Cardiac muscle cell (in vitro differentiated cells and primary cell): ENCODE measurements at places on chromosomes 6 and 20. TPM values are rescaled to one million over a fixed set of nuclear protein-coding genes. Genes with fewer than 3 reads are reported as not detected.

MAP7 gene
- 8.8 and 13.8 TPM in 2 replicates for total RNA-seq

DYNLT2 gene
- 1.9 and 2.9 TPM in 2 replicates for total RNA-seq

PDYN gene
- total RNA-seq = 0.33 and 0.95 TPM in 2 replicates

PSORS1C2 gene
- total RNA-seq = not detected in 2 replicates

GRIK2 gene
- total RNA-seq = 0.21 and 1.5 TPM in 2 replicates

DEFB129 gene
- not detected in 2 replicates for total RNA-seq

SLC22A2 gene
- total RNA-seq = 0.18 TPM in 1 of 2 replicates, not detected in the other

CALHM5 gene
- 0.11 TPM in 1 of 2 replicates, not detected in the other for total RNA-seq

RBPJL gene
- not detected in 2 replicates for total RNA-seq

HTR1E gene
- 0.39 TPM in 1 of 2 replicates, not detected in the other for total RNA-seq
